Fibroblast of lung (primary cell): ENCODE measurements at places on chromosomes 12 and 14. TPM values are rescaled to one million over a fixed set of nuclear protein-coding genes. Genes with fewer than 3 reads are reported as not detected.

DNA sequence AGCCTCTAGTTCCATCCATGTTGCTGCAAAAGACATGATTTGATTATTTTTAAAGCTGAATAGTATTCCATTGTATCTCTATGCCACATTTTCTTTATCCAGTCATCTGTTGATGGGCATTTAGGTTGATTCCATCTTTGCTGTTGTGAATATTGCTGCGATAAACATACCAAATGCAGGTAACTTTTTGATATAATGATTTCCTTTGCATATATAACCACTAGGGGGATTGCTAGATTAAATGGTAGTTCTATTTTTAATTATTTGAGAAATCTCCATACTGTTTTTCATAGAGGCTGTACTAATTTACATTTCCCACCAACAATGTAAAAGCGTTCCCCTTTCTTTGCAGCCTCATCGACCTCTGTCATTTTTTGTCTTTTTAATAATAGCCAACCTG, 342.5 kb downstream of the MDGA2 start:
- no peaks in the 10 kb centered on the region for H3K4me1 ChIP-seq
- no peak overlapping the region for H3K27ac ChIP-seq
- H3K27me3 ChIP-seq, result no peaks in the 10 kb centered on the region
- DNase-seq, result no peak
- H3K36me3 ChIP-seq, result no peaks in the 10 kb centered on the region

Gene RFX4
- total RNA-seq, result not detected in 2 replicates

Gene SYCP3
- 0.17 and 0.26 TPM in 2 replicates for total RNA-seq

Gene TAS2R8
- under 0.01 TPM in 1 of 2 replicates, not detected in the other for total RNA-seq

DNA sequence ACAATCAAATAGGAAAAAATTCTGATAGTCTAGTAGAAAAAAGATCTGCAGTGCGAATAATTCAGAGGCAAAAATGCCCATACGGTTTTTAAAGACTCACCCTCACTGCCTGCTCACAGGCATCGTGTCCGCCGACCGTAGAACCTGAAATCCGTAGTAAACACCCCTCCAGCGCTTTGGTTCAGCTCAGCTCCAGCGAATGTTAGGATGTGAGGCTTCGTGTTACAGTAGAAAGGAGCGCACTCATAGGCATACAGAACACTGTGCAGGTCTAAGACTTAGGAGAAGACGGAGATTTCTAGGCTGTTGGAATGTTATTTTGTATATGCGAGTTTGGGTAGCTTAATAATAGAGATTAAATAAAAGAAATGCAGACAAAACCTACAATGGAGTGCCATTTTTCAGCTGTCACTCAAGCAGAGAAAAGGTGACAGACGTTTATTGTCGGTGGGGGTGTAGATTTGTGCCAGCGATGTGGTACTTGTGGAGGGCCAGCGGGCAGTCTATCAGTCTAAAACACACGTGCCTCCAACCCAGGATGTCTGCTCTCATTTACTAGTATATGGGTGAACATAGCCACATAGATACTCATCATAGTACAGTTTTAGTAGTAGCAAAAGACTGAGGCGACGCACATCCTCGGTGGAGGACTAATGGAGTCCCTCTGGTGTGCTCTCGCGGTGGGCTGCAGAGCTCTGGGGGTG, 25.7 kb downstream of the SFSWAP start:
- peaks cover 13% of the 10 kb centered on the region for H3K36me3 ChIP-seq
- H3K27ac ChIP-seq, result no peak overlapping the region
- peaks cover 3% of the 10 kb centered on the region for H3K4me1 ChIP-seq
- DNase-seq, result no peak

DNA sequence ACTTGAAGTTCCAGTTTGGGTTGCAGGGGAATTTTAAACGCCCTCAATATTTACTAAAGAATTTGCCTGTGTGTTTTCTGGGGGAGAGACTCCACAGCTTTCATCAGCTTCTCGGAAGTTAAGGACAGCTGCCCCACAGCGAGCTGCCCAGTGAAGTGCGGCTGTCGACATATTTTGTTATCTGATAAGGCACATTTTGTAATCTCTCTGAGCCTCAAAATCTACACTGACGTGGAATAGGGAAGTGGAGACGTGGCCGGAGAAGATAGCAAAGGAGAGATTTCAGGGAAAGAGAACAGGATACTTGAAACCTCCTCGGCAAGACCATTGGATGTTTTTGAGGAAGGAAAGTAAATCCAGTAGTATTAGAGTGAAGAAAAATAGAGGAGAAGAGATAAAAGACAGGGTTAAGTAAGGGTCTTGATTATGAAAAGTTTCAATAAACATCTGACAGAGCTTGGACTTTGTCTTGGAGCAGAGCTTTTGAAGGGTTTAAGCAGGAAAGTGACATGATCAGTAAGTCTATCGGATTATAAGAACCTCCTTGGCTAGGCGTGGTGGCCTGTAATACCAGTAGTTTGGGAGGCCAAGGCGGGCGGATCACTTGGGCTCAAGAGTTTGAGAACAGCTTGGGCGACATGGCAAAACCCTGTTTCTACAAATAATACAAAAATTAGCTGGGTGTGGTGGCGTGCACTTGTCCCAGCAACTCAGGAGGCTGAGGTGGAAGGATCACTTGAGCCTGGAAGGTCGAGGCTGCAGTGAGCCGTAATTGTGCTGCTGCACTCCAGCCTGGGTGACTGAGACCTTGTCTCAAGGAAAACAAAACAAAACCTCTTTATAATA, 1.1 kb downstream of the POLR3B start:
- peak overlapping the region; percentile 91 for H3K27ac ChIP-seq
- no peaks in the 10 kb centered on the region for H3K36me3 ChIP-seq
- no peaks in the 10 kb centered on the region for H3K27me3 ChIP-seq

GRCh38 chr12:2318286-2318685, 265.5 kb downstream of the CACNA1C start:
- no peaks in the 10 kb centered on the region for H3K36me3 ChIP-seq
- peaks cover 10% of the 10 kb centered on the region for H3K4me1 ChIP-seq
- H3K27ac ChIP-seq, result no peak overlapping the region
- no peaks in the 10 kb centered on the region for H3K27me3 ChIP-seq

Gene PPP2R5E
- 18.5 and 19.3 TPM in 2 replicates for total RNA-seq

- no peak for DNase-seq
- H3K27ac ChIP-seq, result no peak overlapping the region
- H3K4me3 ChIP-seq, result no peak overlapping the region
- H3K4me1 ChIP-seq, result peaks cover 11% of the 10 kb centered on the region
Measured at GRCh38 chr12:104586351-104586919, 129.7 kb downstream of the CHST11 start.

- DNase-seq, result no peak
- H3K27me3 ChIP-seq, result no peaks in the 10 kb centered on the region
- no peak overlapping the region for H3K4me3 ChIP-seq
- H3K36me3 ChIP-seq, result no peaks in the 10 kb centered on the region
- H3K4me1 ChIP-seq, result no peaks in the 10 kb centered on the region
Measured at GRCh38 chr12:52585066-52585465, 11.4 kb upstream of the KRT74 start.

DNA sequence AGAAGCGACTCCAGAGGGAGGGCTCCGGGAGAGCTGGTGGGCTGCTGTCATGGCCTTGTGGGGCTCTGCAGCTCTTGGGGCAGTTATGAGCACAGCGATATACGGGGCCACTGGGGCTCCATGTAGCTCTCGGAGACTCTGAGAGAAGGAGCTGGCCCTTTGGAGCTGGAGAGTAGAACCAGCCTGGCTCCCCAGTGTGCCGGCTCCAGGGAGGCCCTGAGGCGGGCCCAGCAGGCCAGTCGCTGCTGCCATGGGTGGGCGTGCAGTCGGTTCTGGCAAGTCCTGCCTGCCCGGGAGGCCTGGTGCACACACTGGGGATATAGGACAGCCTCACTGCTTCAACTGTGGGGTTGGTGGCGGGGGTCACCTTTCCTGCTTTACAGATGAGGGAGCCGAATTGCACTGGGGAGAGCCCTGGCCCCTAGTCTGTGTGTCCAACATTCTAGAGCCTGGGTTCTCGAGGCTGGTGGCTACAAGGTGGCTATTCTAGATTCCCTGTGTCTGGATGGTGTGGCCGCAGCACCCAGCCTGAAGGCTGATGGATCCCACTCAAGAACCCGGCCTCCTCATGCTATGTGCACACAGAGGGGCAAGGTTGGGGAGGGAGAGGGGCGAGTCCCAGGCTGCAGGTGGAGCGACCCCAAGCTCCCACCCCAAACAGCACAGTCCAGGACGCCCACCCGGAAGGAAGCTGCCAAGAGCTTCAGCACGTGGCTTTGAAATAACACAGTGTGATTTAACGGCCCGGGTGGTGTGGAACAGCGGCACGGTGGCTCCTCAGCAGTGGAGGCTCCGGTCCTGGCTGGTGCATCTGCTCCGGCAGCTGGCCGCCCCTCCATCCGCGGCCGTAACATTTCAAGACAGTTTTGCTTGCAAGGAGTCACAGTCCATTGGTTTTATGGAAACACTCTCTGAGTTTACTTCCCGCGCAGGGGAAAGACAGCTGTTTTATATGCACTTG, 188.3 kb upstream of the C14orf180 start:
- H3K4me1 ChIP-seq, result no peaks in the 10 kb centered on the region
- no peaks in the 10 kb centered on the region for H3K36me3 ChIP-seq
- H3K4me3 ChIP-seq, result no peak overlapping the region
- no peaks in the 10 kb centered on the region for H3K27me3 ChIP-seq
- no peak for DNase-seq
- no peak overlapping the region for H3K27ac ChIP-seq

GRCh38 chr12:42793166-42793565, 203.6 kb upstream of the PRICKLE1 start:
- no peak overlapping the region for H3K4me3 ChIP-seq
- no peaks in the 10 kb centered on the region for H3K27me3 ChIP-seq
- no peaks in the 10 kb centered on the region for H3K36me3 ChIP-seq
- H3K27ac ChIP-seq, result no peak overlapping the region
- DNase-seq, result no peak

DNA sequence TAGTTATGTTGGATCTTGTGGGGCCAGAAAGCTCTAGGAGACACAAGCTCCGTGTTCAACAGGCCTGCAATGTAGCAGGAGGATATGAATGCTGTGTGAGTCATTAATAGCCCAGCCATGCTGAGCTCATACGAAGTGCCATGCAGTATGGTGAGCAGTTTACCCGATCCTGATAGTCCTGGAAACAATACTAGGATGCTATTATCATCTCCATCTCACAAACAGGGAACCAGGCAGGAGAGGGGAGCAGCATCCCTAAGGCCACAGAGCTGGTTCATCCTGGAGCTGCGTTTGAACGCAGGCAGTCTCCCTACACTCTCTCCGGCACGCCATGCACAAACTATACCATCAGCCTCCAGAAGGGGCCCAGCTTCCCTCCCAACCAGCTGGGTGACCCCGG, 20.5 kb downstream of the TTC7B start:
- no peak overlapping the region for H3K4me3 ChIP-seq
- H3K4me1 ChIP-seq, result peaks cover 13% of the 10 kb centered on the region
- H3K27ac ChIP-seq, result peak overlapping the region; percentile 50
- no peaks in the 10 kb centered on the region for H3K36me3 ChIP-seq

DNA sequence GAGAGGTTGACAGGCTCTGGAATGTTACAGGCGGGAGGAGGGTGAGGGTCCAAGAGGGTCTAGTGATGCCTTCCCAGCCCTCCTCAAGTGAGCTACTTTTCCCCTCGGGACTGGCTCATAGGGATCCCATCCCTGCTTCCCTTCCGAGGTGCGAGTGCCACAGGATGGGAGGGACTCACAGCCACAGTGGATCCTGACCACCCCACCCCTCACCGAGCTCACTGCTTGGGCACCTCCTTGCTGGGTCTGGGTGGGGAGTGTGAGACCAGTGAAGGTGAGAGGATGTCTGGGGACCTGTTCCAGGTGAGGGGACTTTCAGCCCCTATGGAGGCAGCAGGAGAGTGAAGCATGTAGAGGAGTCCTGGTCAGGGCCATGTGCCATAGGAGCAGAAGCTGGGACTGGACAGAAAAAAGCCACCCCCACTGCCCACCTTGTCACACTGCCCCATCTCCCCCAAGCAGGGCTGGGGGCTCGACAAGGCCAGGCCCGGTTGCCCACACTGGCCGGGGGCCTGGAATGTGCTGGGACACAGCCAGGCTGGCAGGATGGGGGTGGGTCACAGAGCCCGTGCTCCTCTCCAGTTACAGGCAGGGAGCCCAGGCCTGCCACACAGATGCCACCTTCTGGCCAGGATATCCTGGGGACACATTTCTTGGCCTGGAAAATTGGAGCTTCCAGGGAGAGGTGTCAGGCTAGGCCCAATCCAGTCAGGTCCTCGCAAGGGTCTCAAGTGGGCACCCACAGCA, 1.7 kb upstream of the TNS2 start:
- no peaks in the 10 kb centered on the region for H3K27me3 ChIP-seq
- H3K4me1 ChIP-seq, result peaks cover 34% of the 10 kb centered on the region
- H3K27ac ChIP-seq, result peak overlapping the region; percentile 95
- H3K36me3 ChIP-seq, result peaks cover 7% of the 10 kb centered on the region

Gene TCL1B
- total RNA-seq, result not detected in 2 replicates

GRCh38 chr12:66119229-66119869, 11.2 kb downstream of the LLPH start:
- H3K4me3 ChIP-seq, result no peak overlapping the region
- no peak overlapping the region for H3K27ac ChIP-seq
- no peaks in the 10 kb centered on the region for H3K27me3 ChIP-seq
- no peak for DNase-seq

Gene NTF3
- total RNA-seq, result 1.5 and 5.9 TPM in 2 replicates
